ENCODE measurements at places on chromosomes 2 and 18.

- DNase-seq = no peak
Observed at GRCh38 chr2:155060896-155061295, 362.4 kb downstream of the KCNJ3 start.

GRCh38 chr18:32576296-32576916 lies 105.7 kb upstream of the GAREM1 start:
- DNase-seq = no peak

- no peak for DNase-seq
Observed at GRCh38 chr18:60391571-60392226, 19.1 kb upstream of the MC4R start.

- DNase-seq = no peak
Observed at GRCh38 chr18:36350251-36350651, 52.7 kb downstream of the FHOD3 start.

DNA sequence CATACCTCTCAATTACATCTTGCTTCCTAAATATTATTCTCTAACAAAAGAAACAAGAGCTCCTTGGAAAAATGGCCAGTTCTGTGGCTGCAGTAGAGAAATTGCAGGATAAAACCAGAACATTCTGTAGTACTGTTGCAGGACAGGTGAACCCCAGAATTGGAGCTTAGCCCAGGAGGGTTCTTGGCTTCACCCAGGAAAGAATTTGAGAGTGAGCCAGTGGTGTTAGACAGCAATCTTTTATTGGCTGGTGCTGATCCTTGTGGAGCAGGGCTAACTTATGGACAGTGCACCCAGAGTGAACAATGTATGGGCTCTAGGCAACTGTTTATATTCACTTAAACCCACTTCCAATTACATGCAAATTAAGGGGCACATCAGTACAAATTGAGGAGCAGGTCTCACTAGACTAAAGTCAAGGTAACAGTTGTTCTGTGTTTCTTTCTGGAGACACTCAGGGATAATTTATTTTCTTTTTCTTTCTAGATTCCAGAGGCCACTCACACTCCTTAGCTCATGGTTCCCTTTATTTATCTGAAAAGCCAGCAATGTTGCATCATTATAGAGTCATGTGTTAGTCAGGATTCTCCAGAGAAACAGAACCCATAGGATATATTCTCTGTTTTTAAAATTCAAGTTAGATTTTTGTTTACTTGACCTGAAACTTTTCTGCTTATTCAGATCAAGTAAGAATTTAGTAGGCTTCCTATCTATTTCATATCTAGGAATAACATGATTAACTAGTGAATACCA lies 348.1 kb downstream of the CCDC85A start:
- DNase-seq = no peak

- DNase-seq = no peak
Observed at GRCh38 chr2:230961091-230961491, 34.8 kb upstream of the SPATA3 start.

DNA sequence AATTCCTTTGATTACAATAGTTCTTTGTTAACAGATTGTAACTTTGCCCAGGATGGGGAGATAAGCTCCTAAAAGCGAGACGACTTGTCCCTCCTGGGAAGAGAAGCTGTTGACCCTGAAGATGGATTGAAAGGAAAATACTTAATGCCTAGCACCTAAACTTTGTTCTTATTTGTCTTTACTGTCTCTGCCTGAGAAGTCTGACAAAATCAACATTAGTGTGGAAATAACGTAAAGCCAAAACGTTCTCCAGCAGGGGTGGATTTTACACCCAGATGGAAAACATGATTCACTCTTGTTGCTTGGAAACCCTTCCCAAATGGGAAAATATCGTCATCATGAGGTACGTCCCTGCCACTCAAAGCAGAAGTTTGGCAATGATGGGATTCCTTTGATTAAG lies 450.1 kb downstream of the SLC4A3 start:
- no peak for DNase-seq

GRCh38 chr2:68317971-68318913 lies 1.5 kb downstream of the CNRIP1 start:
- DNase-seq = no peak

DNA sequence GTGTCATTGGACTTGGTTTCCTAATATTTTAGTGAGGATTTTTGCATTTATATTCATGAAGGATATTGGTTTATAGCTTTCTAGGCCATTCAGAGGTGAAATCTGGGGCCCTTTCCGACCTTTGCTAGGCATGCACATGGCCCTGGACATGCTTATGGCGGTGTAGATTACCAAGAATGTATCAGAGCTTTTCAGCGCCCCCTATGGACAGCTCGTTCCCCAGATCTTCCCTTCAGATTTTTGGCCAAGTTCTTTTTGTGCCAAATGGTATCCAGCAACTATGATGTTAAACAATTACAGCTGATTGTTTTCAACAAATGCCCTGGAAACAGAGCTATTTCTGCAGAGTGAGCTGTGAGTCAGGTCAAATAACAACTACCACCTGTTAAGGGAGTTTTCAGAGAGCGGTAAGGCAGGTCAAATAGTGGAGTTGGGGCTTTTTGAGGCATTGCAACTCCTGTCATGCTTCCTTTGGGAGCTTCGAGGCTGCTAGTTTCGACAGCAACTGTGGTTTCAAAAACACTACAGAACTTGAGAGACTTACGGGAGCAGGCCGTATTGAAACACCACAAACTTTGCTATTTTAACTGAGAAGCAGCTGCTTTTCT lies 188.3 kb downstream of the ZNF516 start:
- no peak for DNase-seq

DNA sequence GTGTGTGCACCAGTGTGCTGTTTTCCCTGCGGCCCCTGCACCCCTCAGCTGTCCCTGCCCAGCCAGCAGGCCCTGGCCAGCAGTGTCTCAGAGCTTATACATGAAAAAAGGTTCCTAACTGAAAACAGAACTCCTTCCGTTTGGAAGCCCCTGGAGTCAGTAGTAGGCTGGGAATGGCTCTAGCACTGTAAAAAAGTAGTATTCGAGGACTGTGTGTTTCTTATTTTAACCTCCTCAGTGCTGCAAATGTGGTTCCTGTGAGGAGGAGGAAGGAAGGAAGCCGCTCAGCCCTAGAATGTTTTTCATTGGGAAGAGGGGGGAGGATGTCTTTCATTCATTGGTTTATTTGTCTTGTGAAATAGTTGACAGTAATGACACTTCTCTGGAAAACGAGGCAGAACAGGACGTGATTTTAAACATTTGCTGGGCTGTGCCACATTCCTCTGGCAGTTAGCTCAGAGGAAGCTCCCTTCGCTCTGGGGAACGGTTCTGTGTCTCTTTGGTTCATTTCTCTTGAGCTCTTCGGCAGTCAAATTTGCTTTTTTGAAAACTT lies 103.5 kb downstream of the SPTBN1 start:
- no peak for DNase-seq

GRCh38 chr2:189096769-189097447 lies 82.7 kb downstream of the COL5A2 start:
- DNase-seq = no peak

- no peak for DNase-seq
Observed at GRCh38 chr18:1526991-1527390, 622.3 kb downstream of the ADCYAP1 start.

GRCh38 chr2:150214626-150215025 lies 272.8 kb downstream of the RND3 start:
- DNase-seq = no peak

GRCh38 chr2:215670396-215670795 lies 234.5 kb upstream of the FN1 start:
- no peak for DNase-seq

DNA sequence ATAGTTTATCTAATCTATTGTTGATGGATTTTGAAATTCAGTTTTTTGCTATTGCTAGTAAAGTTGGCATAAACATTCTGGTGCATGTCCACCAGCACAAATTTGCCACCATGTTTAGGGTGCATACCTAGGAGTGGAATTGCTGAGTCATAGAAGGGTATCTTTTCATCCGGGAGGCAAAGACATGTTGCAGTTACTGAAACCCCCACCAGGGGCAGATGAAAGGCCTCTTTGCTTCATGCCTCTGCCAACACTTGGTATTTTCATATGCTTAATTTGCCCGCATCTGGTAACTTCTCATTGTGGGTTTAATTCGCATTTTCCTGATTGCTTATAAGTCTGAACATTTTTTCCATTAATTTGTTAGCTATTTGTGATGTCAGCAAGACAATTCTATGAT lies 8.2 kb downstream of the DCC start:
- no peak for DNase-seq

GRCh38 chr2:151908204-151908882 lies 80.1 kb upstream of the ARL5A start:
- no peak for DNase-seq

DNA sequence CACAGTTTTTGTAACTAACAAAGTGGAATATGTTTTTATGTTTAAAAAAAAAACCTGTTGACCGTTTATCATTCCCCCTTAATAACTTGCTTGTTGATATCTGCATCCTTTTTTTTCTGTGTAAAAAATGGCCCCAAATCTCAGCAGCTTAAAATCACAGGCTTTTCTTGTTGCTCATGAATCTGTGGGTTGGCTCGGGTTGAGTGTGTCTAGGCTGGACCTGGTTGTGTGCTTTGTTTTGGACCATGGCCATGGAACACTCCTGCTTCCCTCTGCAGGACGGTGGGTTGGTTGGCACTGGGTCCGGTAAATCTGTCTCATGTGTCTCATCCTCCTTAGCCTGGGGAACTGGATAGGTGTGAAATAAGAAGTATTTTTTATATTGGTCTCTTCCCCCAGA lies 139.0 kb upstream of the LINC00305 start:
- no peak for DNase-seq

GRCh38 chr2:11872247-11872947 lies 126.0 kb downstream of the LPIN1 start:
- DNase-seq = no peak

DNA sequence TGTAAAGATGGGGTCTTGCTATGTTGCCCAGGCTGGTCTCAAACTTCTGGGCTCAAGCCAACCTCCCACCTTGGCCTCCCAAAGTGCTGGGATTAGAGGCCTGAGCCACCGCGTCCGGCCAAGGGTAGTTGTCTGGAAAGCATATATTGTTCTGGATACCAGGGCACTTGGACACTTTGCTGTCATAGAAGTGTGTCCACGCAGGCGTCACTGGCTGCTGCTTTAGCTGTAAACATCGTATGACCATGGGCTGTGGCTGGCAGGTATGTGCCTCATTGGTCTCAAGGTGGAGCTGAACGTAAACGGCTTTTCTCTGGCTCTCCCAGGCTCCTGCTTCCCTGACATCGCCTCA lies 3.2 kb upstream of the GPR35 start:
- no peak for DNase-seq

DNA sequence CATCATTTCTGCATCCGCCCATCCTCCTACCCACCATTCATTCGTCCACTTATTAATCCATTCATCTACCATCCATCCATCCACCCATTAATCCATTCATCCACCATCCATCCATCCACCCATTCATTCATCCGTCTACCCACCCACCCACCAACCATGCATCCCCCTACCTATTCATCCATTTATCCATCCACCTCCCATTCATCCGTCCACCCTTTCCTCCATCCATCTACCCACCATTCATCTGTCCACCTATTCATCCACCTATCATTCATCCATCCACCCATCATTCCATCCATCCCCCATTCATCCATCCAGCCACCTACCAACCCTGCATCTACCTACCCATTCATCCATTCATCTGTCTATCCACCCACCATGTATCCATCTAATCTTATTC lies 83.5 kb upstream of the MCFD2 start:
- no peak for DNase-seq

- DNase-seq = no peak
Observed at GRCh38 chr2:191901031-191901430, 54.1 kb upstream of the CAVIN2 start.

DNA sequence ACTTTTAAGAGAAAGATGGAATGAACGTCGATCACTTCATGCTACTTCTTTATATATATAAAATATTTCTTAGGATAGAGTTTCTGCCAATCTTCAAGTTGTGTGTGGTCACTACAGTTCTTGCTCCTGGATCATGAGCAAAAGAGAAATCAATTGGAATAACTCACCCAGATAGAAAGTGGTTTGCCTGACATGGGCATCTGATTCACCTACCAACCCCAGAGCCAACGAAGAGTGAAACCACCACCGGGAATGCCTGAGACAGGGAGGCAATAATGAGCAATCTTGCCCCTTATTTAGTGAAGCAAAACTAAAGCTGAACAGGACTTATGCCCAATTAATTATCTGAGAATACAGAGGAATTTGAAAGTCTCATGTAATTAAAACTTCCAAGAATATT lies 250.2 kb upstream of the REG3G start:
- no peak for DNase-seq

- no peak for DNase-seq
Observed at GRCh38 chr2:59236723-59237122, 995.6 kb upstream of the FANCL start.

DNA sequence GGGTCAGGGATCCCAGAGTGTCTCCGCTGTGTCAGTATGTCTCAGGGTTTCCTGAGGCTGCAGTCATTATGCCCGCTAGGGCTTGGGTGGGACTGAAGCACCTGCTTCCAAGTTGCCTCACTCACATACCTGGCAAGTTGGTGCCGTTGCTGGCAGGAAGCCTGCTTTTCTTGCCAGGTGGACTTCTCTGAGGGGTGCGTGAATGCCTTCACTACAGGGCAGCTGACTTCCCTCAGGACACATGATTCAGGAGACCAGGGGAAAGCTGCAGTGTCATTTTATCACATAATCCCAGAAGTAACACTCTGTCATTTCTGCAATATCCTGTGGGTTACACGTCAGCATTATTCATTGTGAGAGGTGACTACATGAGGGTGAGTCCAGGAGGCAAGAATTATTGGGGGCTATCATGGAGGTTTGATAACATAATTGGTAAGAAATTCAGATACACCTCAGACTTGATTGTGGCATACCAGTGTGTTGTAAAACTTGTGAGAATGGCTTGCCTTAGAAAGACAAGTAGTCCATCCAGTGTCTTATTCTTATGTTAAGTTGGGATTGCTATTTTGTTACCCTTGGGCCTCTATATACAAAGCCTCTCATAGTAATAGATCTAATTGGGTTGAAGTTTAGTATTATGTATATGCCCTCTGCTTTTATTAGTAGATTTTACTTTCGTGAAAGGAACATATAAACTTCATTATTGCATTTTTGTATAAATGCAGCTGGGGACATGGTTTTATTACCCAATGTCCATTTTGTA lies 44.1 kb downstream of the NEDD4L start:
- DNase-seq = no peak

- no peak for DNase-seq
Observed at GRCh38 chr2:54940723-54941122, 109.5 kb downstream of the RTN4 start.

GRCh38 chr2:69208023-69208595 lies 178.9 kb downstream of the GFPT1 start:
- DNase-seq = no peak

DNA sequence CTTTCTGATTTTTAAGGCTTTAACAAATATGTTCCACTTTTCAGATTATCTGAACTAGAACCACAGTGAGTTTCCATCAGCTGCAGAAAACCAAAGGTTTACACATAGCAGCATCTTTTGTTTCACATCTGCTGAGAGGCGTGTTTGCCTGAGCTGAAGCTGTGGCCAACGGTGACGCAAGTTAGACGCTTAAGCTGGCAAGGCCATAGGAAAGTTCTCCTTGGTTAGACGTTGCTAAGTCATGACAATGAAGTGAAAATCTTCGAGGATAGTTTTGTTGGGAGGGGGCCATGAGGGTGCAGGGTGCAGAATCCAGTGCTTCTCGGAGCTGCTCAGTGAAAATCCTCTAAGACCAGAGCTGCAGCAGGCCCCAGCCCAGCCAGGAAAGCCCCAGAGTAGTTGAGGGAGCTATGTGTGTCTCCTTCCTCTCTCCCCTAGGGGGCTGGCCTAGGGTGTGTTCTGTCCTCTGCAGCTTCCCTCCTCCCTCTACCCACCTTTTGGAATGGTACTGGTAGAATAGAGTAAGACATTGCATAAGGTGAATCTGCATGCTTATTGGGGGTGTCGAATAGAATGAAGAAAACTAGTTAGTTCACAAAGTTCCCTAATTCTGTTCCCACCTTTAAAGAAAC lies 105.4 kb downstream of the FHOD3 start:
- DNase-seq = no peak
